ENCODE measurements at places on chromosomes 1 and 21.

DNA sequence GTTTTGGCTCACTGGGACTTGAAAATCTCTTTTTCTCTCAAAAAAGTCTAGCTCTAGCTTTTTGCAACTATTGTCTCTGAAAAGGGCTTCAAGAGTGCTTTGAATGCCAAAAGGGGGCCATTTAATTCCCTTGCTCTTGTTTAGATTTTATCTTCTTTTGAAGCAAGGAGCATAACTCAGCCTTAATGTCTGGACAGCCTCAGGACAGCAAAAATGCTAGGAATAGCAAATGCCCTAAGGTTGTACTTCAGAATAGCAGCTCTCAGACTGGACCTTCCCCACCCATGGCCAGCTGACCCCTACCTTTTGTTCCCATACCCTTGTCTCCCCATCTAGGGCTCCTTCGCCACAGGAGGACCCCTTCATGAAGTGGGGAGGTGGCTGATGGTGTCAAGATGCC, 121.4 kb downstream of the KCNK1 start:
- no peak for DNase-seq

GRCh38 chr1:107250169-107250568, 109.3 kb downstream of the NTNG1 start:
- no peak for DNase-seq

- no peak for DNase-seq
Observed at GRCh38 chr1:24411963-24412362, 1.6 kb downstream of the STPG1 start.

- DNase-seq, result no peak
Observed at GRCh38 chr21:15539376-15539775, 190.4 kb upstream of the USP25 start.

GRCh38 chr1:184287001-184287400, 99.8 kb upstream of the C1orf21 start:
- no peak for DNase-seq

DNA sequence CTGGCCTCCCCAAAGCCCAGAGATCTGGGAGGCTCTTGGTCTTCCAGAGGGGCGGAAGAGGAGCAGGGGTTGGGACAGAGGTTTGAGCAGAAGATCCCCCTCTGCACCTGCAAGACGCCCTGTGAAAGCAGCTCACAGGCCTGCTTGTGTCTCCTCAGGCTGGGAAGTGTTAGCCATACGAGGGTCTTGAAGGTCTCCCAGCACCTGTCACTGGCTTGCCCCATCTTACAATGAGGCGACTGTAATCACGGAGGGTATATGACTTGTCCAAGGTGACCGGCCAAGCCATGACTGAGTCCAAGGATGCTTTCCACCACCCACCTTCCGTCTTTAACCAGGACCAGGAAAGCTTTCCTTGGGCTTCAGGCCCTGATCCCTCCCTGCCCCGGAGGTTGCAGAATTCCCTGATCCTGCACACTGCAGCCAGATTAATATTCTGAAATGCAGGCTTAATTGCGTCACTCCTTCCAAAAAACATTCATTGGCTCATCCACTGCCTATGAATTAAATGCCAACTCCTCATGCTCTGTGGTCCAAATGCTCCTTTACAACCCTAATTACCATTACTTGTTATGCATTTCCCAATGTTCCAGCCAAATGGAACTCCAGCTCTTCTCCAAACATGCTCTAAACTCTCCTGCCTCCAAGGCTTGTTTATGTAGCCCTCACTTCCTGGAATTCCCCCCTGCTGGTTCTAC, 64.0 kb downstream of the DDX20 start:
- DNase-seq, result no peak

- peak; percentile 44 for DNase-seq
Observed at GRCh38 chr21:36104317-36105300, 30.3 kb upstream of the CBR3 start.

- no peak for DNase-seq
Observed at GRCh38 chr1:84969489-84970250, 27.2 kb downstream of the MCOLN2 start.

DNA sequence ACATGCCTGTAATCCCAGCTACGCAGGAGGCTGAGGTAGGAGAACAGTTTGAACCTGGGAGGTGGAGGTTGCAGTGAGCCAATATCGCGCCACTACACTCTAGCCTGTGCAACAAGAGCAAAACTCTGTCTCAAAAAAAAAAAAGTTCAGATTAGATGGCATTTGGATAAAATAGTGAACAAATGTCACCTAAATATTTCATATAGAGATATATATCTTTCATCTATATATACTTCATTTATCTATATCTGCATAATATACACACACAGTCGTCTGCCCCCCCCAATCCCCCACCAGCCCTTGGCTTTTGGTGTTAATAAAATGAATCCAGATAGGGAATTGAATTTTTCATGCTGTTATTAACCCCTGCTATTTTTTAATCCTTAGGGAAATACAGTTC, 5.0 kb downstream of the PPP1R15B start:
- no peak for DNase-seq

DNA sequence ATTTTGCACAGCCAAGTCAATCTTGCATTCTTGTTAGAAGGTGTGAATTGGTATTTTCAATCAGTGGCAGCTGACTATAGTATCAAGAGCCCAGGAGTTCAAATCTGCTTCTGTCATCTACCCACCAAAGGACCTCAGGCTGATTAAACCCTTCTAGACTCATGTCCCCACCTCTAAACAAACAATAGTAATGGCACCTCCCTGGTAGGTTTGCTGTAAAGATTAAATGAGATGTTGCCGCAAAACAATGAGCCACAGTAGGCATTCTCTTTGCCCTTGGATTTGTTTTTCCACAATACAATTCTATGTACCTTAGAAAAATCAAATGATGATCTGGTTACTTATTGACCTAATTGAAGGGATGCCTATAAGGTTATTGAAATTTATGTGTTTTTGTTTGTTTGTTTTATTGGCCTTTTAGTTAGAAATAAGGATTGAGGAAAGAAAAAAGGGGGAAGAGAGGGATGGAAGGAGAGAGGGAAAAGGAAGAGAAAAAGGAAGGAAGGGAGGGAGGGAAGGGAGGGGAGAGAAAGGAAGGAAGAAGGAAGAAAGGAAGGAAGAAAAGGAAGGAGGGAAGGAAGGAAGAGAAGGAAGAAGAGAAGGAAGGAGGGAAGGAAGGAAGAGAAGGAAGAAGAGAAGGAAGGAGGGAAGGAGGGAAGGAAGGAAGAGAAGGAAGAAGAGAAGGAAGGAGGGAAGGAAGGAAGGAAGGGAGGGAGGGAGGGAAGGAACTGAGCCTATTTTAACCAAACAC, 110.7 kb downstream of the ETS2 start:
- DNase-seq, result no peak

DNA sequence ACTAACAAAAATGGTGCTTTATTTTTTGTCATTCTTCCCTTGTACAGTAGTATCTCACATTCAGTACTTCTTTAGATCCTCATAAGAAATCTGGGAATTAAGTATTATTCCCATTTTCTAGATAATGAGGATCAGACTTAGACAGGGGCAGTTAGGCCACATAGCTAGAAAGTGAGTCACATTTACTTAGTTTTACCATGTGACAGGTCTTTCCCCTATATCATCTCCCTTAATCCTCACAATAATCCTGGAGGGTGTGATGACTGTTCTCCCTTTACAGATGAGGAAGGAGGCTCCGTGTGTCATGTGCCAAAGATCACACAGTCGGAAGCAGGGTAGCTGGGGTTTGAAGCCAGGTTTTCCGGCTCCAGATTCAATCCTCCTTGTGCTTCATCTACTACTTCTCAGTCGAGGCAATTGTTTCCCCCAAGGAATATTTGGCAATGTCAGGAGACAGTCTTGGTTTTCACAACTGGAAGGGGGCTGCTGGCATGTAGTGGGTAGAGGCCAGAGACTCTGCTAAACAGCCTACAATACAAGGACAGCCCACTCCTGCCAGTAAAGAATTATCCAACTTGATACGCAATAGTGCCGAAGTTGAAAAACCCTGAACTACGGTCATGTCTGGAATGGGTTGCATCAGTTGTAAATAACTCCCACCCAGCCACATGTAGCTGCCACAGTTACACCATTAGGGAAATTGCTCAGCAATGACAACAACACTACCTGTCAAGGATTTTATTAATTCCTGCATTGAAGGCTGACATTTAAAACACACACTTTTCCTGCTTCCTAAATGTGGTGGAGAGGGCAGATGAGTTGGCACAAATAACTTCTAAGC, 54.5 kb downstream of the C8B start:
- no peak for DNase-seq

DNA sequence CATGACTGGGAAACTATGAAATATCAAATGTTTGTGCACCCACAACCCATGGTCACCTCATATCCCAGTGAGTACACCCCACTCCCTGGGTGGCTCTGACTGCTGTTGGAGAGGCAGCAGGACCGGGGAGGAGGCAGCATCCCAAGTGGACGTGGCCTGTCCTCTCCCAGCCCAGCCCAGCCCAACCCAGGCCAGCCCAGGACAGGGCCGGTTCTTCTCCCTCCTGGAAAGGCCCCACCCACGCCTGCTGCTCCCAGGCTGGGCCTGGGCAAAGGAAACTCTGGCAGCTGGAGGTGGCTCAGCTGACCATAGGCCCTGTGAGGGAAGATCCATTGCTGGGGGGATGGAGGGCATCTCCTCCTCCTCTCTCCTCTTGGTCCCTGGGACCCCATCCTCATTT, 19.1 kb downstream of the MATN1 start:
- DNase-seq, result no peak

DNA sequence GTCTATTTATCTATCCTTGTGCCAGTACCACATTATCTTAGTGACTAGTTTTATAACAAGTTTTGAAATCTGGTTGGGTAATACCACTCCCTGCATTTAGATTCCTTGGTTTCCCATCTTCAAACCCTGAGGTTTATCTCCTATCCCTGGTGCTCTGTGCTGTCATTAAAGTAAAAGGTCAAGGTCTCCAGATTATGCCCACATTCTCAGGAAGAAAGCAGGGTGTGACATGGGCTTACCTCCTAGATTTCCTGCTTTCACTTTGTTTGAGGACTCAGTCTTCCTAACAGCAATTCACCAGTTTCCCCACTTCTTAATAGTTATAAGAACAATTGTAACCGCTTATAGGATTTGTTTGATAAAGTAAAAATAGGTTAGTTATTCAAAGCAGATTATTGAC, 86.0 kb downstream of the CACHD1 start:
- DNase-seq, result no peak

GRCh38 chr1:24416666-24417391, 1.2 kb downstream of the NIPAL3 start:
- no peak for DNase-seq

DNA sequence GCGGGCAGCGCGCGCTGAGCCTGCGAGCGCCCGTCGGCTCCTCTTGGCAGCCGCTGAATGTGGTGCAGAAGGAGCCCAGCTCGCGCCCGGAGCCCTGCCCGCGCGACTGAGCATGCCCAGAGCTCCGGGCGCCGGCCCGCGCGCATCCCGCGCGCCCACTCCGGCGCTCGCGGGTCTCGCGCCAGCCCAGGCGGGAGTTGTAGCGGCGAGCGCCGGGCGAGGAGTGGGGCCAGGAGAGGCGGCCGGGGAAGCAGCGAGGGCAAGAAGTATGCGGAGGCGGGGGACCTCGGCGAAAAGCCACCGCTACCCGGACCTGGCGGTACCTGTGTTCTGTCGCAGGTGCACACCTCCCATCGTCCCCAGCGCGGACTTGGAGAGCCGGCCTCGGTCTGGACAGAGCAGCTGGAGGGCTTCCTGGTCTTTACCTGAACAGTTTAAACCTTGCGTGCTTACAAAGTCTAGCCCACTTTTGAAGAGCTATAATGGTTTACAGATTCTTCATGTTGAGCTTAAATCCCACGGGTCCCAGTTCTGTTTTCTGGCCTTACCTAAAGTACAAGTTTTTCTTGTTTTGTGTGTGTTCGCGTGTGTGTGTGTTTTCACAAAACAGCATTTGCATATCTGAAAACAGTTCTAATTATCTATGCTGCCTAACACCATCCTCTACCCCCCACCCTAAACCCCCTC, at the start of gene DDAH1:
Gene DDAH1, minus strand, starts transcription at position 61 of the 687 bp plus-strand sequence. CDS start 114 bp downstream, outside the sequence.
- no peak for DNase-seq

- DNase-seq, result no peak
Observed at GRCh38 chr1:53431805-53432565, 27.2 kb upstream of the DMRTB1 start.

- no peak for DNase-seq
Observed at GRCh38 chr1:88697503-88697902, 13.4 kb downstream of the PKN2 start.

- DNase-seq, result no peak
Observed at GRCh38 chr1:44045064-44045463, 13.8 kb upstream of the SLC6A9 start.

DNA sequence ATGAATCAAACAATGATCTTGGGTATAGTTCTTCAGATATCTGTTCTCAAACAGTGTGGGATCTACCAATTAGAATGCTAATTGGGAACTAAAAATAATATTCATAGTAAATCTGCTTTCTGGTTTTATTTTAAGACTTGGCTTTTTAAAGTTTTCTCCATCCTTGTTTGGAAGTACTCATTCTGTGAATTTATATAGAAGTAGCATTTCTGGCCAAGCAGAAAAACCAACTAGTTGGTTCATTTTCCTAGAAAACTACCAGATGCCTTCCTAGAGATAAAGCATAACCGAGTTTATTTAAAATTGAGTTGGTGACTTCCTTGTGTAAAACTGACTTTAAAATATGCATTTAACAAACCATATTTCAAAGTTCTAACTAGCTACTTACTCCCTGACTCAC, 48.8 kb downstream of the DNM3 start:
- DNase-seq, result no peak

DNA sequence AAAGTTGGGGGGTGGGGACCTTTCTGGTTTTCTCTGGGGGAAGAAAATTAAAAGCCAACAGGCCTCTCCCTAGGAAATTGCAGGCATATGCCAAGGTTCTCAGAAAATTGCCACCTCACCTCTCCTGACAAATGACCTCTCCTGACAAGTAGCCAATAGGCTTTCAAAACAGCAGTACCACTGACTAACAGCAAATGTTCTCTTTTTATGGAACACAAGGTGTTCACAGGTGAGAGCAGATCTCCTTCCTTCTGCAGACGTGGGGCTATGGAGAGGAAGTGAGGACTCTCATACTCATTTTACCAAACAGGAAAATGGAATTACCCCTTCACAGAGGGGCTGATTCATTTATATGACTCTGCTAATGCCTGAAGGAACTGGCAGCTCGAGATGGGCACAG, 32.7 kb upstream of the SUCO start:
- no peak for DNase-seq

- peak; percentile 47 for DNase-seq
Observed at GRCh38 chr1:202807926-202808757, at the start of gene KDM5B. TSS of gene KDM5B (minus strand) at chr1:202808421. CDS start at chr1:202808305, 116 bp downstream.

DNA sequence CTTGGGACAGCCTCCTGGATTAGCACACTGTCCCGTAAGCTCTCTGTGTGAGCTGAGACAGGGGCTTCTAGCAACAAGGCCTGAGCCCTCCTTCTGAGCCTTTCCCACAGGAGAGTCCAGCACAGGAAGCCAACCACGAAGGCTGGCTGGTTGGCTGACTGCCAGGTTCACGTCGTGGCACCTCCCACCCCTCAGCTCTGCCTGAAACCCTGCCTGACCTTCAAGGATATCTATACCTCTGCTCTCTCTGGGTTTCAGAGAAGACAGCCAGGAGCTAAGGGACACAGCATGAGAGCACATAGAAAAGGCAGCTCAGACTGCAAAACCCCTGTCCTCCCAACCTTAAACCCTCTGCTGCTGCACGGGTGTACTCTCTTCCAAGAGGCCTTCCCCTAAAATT, 13.9 kb downstream of the DLGAP3 start:
- no peak for DNase-seq

Measured in stimulated activated CD8-positive, alpha-beta memory T cell treated with anti-CD3 and anti-CD28 coated beads, Interleukin-12 subunit alpha, Interleukin-12 subunit beta, amount 100 ng/mL, for 1 hour (primary cell).